ENCODE measurements at places on chromosomes 6 and 20.

GRCh38 chr6:169794317-169795055 is 43.1 kb downstream of the ERMARD start:
- no peak for DNase-seq

DNA sequence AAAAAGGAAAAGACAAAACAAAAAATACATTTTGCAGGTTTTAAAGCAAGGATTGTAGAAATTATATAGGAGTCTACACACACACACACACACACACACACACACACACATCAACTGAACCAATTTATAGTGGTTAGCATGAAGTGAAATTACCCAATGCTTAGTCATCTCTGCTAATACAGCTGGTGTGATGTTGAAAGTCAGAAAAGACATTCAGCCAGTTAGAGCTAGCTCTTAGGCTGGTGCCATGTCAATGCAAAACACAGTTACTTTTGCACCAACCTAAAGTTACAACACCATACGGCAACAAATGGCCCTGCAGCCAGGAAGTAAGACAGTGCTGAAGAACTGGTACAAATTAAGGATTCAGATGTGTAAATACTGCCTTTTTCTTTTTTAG is 15.2 kb downstream of the FAM210B start:
- no peak for DNase-seq

- no peak for DNase-seq
Observed at GRCh38 chr6:15949982-15950381, 178.9 kb upstream of the MYLIP start.

GRCh38 chr20:3797592-3798372 is 1.7 kb downstream of the CDC25B start:
- no peak for DNase-seq

DNA sequence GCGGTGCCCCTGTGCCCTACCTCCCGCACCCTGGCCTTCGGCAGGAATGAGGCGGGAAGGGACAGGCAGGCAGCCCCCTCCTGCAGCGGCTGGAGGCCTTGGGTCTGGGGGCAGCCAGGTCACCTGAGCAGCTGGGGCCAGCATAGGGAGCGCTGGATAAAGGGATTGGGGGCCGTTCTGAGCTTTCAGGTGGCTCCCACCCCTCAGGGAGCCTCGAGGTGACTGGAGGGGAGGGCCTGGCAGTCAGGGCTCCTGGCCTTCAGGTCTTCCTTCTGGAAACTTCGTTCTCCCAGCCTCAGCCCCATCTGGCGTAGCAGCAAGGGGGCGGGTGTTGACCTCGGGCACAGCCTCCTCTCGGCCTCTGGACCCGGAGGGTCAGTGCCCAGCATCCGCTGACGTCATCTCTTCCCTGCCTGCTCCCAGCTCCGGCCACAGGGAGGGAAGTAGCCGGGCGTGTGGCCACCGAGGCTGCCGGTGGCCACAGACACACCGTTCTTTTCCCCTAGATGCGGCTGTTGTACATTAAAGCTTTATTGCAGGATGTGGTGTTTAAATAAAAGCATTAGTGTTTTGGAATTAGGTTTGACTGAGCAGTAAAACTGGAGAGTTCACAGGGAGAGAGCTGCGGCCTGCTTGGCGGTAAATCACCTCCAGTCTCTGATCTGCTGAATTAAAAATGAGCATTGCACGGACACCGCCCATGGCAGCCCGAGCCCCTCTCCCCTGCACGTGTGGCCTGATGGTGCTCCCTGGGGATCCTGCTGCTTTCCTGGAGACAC is 80.0 kb upstream of the GATA5 start:
- DNase-seq: no peak

DNA sequence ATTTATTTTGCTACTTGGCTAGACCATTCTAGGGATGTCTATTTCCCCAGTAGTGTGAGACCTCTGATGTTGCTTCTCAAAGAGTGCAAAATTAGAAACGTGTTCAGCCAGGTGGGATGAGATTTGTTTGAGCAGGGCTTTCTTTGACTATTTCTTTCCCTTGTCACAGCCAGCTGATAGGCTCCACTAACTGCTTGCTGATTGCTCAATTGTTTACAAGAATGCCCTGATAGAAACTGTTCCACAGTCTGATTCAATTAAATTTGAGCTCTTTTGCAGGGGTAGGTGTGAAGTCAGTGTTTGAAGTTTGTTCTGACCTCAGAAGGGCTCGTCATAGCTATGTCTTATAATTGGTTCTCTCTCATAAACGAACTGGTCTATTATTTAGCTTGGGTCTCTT is 220.5 kb downstream of the FNDC1 start:
- no peak for DNase-seq

DNA sequence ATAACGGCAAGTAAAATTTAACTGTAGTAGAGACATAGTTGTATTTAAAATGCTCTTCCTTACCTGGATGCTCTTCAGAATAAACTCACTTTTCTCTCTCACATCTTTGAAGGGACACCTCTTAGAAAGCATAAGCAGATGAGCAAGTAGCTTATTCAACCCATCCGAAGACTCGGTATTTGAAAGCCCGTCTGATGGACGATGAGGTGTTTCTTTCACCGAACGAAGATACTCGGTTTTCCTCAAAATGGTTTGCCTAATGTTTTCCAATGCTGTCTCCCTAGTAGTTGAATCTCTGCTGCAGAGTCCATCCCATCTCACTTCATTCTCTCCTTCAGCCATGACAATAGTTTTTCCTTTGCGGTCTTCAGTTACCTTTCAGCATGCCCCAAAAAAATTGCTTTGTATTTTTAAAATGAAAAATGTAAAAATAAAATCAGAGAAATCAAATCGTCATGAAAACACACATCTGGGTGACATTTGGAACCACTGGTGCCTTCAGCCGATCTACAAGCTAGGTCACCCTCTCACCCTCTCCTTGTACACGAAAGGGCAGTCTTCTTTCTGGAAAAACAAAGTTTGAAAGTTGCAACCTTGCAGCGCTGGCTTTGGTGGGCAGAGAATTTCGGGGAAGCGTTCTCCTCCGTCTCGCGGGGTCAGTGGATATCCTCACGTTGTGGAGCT is 772 bp downstream of the SESN1 start:
- DNase-seq: peak; percentile 31

DNA sequence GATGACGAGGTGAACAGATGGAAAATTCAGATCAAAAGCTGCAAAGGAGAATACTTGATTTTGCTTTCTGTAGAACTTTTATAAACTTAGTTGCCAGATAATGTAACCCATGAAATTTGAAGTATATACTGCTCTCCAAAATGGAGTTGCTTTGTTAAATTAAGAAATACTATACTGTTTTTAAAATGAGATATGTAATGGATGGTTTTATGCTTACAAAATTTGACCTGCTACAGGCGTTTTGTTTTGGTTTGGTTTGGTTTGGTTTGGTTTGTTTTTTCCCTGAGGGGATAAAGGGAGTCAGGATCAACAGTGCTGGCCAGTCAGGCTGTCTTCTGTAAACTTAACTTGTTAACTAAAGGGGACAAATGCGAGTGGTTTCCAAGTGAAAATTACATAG is 55.6 kb upstream of the KIF25 start:
- DNase-seq: no peak

DNA sequence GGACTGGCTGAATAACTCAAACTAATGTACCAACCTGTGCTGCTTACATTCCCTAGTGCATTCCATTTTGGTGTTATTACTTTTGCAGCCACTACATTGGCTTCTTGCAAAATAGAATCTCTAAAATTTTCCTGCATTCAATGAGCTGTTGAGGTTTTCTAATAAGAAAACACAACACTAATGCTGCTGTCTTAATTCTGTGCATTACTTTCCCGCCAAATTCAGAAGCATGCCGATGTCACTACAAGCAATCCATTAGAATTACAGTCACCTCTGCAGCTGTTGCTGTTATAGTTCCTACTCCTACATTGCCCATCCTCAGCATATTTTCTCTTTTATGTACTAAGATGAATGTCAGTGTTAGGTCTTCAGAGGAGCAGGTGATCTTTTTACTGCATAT is 359.5 kb downstream of the HACE1 start:
- DNase-seq: no peak

DNA sequence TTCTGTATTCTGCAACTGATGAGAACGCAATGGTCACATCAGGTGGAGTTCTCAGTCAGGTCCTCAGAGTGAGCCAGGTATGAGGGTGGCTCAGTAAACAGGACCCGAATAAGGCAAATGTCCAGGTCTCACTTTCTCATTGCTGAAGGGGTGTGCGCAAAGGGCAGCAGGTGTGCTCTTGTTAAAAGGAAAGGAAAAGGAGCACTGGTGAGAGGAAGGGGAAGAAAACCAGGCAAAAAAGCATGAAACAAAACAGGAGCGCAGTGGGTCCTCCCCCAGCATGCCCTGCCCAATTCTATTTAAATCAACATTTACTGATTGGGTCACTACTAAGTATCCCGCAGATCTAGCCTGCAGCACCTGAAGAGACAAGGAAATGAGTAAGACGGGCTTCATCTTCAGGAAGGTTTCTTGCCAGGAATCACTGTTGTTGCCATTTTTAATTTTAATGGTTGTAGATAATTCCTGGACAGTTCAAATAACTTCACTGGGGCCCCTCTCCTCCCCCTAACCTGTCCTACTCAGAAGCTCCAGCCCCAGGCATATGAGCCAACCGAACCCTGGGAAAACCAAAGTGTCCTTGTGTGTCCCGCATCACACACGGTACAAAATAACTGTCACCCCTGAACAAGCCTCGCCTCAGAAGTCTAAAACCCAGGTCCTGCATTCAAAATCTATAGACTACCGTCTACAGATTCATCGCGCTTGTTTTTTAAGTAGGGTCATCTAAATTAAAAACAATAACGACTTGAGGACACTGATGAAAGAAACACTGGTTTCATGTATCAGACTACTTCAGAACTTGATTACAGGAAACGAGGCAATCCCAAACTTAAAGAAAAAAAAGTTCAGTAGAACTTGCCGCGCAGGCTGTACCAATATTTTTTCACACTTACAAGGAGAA is 980 bp downstream of the MBOAT1 start:
- DNase-seq: no peak

GRCh38 chr6:160253714-160254113 is 4.9 kb downstream of the SLC22A2 start:
- DNase-seq: no peak

GRCh38 chr20:25574411-25574810 is 10.9 kb downstream of the NINL start:
- no peak for DNase-seq

DNA sequence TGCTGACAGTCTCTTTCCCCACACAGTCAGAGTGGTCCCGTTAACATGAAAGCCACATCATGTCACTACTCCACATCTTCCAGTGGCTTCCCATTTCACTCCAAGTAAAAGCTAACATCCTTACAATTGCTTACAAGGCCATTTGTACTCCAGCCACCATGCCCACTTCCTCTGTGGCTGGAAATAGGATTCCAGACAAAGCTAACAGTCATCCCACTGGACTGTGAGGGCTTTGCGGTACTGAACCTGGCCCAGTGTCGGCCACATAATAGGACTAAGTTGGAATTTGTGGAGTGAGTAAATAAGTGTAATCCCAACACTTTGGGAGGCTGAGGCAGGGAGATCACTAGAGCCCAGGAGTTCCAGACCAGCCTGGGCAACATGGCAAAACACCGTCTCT is 10.9 kb downstream of the CCM2L start:
- no peak for DNase-seq

DNA sequence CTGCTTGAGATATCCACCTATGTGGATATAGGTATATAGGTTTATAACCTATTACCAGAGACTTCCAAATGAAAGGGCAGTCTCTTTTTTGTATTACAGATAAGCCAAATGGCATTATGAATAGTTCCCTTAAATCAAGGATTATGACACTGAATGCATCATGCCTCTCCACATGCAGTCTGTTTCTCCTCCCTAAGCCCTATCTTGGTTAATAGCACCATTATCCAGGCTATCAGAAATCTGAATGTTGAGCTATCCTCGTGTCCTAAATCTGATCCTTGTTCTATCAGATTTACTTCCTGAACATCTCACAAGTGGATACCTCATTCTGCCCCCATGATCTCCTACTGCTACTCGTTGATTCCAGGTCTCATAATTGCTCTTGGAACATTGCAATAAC is 138.0 kb downstream of the GRIK2 start:
- no peak for DNase-seq

- no peak for DNase-seq
Observed at GRCh38 chr20:16313917-16314316, 259.3 kb downstream of the KIF16B start.

- no peak for DNase-seq
Observed at GRCh38 chr20:9185511-9185910, 116.6 kb downstream of the PLCB4 start.

- no peak for DNase-seq
Observed at GRCh38 chr20:41510224-41510623, 108.0 kb downstream of the CHD6 start.

GRCh38 chr20:21702553-21703470 is 2.7 kb upstream of the PAX1 start:
- DNase-seq: peak; percentile 51

GRCh38 chr20:39549733-39550132 is 587.6 kb downstream of the DHX35 start:
- DNase-seq: no peak

DNA sequence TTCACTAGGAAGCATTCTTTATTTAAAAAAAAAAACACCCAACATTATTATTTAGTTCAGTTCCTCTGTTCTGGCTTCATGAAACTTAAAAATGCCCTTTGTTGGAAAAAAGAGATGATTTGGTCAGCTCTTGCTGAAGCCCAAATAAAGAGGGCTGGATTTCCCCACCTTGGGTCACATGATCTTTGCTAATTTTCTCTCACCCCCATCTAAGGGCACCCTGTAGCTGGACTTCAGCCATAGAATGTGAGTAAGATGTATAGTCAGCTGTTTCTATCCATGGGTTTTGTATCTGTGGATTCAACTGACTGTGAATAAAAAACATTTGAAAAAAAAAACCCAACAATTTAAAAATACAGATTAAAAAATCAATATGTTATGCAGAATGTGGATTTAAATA is 213.9 kb upstream of the SULF2 start:
- DNase-seq: no peak

DNA sequence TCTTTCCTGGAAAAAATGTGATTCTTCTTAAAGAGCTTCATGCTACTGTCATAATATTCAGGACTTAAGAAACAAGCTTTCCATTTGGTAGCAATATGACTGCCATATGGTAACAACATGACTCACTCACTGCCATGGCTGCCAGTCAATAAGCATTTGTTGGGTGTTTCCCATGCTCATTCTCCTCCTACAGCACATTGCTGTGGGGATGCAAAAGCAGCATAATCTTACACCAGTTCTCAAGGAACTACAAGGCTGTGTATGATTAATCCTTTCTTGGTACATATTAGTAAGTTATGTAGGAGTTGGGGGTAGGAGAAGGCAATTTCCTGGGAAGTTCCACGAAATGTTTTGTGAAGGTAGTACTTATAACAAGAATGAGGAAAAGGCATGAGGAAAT is 76.7 kb downstream of the CEP162 start:
- DNase-seq: peak; percentile 88

- no peak for DNase-seq
Observed at GRCh38 chr20:35042268-35042667, 50.3 kb downstream of the TRPC4AP start.

DNA sequence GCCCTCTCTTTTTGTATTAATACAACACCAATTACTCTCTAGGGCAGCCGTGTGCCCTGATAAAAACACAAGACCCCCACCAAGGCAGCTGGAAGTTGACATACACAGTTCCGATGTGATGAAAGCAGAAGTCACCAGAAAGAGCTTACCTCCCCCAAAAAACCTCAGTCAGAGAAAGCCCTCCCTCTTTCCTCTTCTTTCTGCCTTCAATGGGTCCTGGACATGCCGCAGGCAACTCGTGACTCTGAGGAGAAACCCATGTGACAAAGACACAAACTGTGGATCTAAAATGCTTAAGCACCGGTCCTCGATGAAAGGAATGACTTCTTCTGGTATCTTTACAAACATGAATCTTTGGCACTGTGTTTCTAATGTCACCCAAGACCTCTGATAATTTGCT is 117.7 kb upstream of the CCDC28A start:
- no peak for DNase-seq

GRCh38 chr20:2101057-2101864 is at the start of gene STK35:
STK35 (plus strand) TSS chr20:2101827; CDS start chr20:2101882, 55 bp downstream.
- peak; percentile 55 for DNase-seq
